ENCODE measurements at places on chromosomes 16 and 17.

DNA sequence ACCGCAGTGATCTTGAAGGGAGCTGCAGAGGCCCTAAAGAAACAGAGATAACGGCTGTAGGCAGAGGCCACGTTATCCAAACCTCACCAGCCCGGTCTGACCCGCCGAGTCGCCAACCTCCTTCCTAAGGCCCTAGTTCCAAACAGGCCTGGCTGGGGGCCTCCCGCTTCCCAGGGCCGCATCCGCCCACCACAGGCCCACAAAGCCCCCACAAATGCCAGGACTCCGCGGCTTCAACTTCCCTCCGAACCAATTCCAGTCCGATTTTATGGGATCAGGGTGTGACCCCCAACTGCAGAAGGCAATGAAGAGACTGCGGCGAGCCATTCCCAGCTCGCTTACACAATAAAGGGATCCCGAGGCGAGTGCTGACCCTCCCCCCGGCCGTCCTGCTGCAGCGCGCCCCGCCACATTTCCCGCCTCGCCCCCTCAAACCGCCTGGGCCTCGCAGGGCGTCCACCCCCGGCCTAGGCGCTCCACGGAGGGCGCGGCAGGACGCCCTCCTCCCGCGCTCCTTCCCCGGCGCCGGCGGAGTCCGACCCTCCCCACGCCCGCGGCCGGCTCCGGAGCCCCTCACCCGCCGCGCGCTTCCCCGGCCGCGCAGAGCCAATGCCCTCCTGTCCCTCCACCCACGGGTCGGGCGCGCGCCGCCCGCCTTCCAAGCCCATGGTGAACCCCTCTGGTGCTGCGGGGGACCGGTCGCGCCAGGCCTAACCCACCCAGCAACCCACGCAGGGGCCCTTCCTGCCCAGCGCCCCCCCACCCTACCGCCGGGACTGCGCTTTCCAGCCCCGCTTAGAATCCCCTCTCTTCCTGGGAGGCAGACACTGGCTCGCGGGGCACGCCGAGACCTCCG lies 926 bp downstream of the MYH10 start:
- no peak for DNase-seq

- DNase-seq: no peak
Measured at GRCh38 chr17:73262676-73263642, 1.3 kb upstream of the CPSF4L start.

- no peak for DNase-seq
Measured at GRCh38 chr16:10610499-10611184, 30.2 kb upstream of the EMP2 start.

DNA sequence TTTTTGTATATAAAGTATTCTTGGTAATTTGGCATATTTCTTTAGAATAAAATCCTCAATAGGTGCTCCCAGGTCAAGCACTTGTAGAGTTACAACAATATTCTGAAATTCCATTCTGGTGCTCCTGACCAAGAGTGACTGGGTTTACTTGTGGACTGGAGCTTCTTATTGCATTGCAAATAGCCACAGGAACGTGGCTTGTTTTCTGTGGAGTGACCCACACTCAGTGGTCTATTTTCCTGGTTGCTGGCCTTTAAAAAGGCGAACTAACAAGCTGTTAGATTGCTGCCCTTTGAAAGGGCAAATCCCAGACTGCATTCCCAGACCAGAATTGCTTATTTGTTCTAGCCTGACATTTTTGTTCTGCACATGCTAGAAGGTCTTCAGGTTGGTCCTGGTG lies 658.8 kb upstream of the GOT2 start:
- no peak for DNase-seq

DNA sequence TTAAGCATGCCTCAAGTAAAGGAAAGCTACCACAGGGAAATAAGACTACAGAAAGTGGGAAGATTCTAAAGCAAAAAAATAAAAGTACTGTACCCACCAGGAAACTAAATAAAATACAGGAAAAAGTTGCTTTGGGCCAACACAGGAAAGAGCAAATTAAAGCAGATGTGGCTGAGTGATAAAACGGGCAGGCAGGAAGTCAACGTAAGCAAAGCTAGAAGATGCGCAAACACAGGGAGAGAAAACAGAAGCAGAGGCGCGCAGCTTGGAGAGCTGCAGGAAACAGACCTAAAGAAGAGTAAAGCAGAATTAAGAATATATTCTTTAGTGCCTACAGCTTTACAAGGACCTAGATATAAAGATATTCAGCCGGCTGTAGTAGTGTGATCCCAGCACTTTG lies 21.7 kb downstream of the USP36 start:
- DNase-seq: no peak

- DNase-seq: no peak
Measured at GRCh38 chr16:85845266-85845665, 45.8 kb downstream of the COX4I1 start.

DNA sequence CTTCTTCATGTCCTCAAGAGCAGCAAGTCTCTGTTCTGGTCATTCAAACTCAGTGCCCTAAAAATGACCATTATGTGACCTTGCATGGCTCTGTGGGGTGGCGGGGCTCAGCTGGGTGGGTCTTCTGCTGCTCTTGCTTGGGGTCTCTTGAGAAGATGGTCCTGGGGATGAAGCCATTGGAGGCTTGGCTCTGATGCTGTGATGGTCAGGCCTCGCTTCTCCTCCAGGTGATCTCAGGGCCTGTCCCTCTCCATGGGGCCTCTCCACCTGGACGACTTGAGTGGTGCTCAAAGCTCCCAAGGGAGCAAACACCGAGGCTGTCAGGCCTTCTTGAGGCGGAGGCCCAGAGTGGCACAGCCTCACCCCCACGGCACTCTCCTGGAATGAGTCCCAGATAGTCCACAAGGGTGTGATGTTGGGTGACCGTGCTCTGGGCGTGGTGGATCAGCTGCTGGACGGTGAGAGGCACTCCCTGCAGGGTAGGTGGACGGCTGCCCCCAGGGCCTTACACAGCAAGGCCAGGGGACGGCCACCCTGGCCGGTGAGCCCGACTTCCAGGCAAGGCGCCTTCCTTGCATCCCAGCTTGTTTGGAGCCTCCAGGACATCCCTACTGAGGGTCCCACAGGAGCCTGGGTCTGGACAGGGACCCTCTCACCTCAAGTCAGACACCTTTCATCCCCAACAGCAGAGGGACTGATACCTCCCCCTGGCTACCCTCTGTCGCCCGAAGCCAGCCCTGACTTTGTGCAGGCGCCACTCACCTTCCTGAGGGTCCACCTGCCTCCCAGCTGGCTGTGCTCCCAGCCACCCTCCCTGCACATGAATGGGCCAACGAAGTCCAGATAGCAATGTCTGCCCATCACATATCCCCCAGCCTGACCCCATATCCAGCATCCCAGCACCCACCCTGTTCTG lies 48.7 kb downstream of the USP22 start:
- DNase-seq: no peak

- no peak for DNase-seq
Measured at GRCh38 chr17:55124730-55125360, 139.9 kb upstream of the HLF start.

DNA sequence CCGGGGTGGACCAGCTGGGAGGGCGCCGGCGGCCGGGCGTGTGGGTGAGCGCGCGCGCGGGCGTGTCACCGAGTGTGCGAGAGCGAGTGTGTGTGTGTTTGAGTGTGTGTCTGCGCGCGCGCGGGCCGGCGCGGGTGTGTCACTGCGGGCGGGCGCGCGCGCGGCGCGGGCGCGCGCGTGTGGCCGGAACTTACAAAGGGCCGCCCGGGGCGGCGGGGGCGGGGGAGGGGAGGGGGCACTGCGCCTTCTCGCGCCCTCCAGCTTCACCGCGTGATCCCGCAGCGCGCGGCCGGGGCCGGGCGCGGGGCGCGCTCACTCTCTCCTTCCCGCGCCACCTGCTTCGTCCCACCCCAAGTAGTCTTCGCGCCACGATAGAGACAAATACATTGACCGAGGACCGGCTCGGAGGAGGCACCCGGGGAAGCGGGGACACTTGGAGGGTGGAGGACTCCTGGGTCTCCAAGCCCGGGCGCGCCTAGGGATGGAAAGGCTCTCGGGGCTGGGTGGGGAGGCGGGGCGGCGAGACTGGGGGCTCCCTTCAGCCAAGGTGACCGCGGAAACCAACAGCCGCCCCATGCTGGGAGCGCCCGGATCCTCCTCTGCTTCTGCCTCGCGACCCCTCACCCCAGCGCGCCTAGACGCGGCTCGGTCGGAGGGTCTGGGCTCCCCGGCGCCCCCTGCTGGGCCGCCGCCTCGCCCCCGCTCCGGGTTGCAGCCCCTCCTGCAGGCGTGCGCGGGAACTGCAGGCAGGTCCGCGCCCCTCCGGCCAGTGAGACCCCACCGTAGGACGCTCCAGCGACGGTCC lies at the start of gene SRCIN1:
Gene SRCIN1, minus strand, starts transcription at position 112 of the 805 bp plus-strand sequence. CDS start 247 bp downstream, outside the sequence.
- DNase-seq: peak; percentile 29

DNA sequence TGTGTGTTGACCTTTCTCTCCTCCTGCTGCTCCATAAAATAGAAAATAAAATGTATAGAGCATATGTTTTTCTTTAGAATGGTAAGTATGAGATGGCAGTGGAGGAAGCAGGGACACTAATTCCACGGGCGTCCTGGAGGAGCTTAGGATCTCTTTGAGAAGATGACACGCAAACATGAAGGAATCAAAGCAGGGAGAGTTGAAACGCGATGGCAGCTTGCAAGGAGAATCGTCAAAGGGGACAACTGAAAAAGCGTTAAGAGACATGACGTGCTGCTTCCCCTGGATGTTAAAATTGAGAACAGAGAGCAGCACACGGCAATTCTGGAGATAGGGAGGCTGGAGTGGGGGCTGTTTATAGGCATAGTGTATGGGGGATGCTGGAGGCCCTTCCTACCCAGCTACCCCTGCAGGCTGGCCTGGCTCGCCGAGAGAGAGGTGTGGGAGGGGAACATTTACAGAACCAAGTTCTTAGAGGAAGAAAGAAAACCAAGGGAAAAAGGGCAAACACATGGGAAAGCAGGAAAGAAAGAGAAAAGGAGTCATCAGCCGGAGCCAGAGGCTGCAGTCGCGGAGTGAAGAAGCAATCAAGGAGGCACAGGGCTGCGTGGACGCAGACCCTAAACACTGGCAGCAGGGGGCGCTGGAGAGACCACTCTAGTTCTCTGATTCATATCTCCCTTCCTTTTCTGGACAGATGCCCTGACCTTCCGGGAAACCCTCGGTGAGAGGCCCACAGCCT lies 55.8 kb downstream of the MYH13 start:
- DNase-seq: peak; percentile 24

DNA sequence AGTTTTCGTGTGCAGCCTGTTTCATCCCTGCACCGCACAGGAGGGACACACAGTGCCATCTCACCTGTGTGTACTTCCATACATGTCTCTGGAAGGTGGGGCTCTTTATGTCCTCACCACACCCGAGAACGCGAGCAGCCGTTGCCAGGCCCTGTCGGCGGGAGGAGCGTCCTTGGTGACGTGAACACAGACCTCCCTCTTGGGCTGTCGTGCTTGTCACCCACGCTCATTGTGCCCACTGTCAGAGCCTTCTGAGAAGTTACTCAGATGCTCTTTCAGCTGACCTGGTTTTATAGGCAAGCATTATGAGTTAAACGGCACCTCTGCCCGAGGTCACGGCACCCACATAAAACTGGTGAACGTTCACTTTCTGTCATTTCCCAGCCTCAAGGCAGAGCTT lies 40.2 kb downstream of the ZNF750 start:
- DNase-seq: no peak
